ENCODE measurements at places on chromosomes 4 and X. TPM values are rescaled to one million over a fixed set of nuclear protein-coding genes. Genes with fewer than 3 reads are reported as not detected.

GAGE12H gene
- total RNA-seq: 25.4 TPM

PSAPL1 gene
- total RNA-seq: not detected

SOWAHD gene
- total RNA-seq: not detected

ADH1A gene
- not detected for total RNA-seq

TMPRSS11F gene
- total RNA-seq: 0.18 TPM

POLN gene
- total RNA-seq: 0.85 TPM

SHROOM4 gene
- 3.0 TPM for total RNA-seq

MAGEB1 gene
- not detected for total RNA-seq

- DNase-seq: no peak
Observed at GRCh38 chr4:176760471-176760870, 32.3 kb downstream of the VEGFC start.

DNA sequence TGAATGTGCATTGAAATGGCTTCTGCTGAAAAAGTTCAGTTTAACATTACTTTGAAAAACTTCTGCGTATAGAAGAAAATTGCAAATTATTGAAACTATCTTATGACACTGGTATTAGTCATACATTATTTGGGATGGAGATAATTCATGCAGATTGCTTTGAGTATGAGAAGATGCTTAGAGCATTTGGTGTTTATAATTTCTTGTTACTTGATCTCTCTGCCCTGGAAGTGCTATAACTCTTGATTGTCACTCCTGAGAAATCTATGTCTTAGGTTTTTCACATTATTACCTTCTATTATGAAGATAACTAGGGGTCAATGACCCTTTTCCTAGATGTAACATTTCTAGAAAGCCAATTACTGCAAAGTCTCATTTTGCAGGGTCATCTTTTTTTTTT, 36.4 kb downstream of the TMEM131L start:
- no peak for DNase-seq

DNA sequence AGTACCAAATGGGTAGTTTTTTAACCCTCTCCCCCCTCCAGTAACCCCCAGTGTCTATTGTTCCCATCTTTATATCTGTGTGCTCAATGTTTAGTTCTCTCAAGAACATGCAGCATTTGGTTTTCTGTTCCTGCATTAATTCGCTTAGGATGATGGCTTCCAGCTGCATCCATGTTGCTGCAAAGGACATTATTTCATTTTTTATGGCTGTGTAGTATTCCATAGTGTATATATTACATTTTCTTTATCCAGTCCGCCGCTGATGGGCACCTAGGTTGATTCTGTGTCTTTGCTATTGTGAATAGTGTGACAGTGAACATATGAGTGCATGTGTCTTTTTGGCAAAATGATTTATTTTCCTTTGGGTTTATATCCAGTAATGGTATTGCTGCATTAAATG, 31.9 kb upstream of the CLTRN start:
- no peak for DNase-seq

GRCh38 chrX:98141466-98141865, 1257.8 kb downstream of the RPA4 start:
- no peak for DNase-seq

DNA sequence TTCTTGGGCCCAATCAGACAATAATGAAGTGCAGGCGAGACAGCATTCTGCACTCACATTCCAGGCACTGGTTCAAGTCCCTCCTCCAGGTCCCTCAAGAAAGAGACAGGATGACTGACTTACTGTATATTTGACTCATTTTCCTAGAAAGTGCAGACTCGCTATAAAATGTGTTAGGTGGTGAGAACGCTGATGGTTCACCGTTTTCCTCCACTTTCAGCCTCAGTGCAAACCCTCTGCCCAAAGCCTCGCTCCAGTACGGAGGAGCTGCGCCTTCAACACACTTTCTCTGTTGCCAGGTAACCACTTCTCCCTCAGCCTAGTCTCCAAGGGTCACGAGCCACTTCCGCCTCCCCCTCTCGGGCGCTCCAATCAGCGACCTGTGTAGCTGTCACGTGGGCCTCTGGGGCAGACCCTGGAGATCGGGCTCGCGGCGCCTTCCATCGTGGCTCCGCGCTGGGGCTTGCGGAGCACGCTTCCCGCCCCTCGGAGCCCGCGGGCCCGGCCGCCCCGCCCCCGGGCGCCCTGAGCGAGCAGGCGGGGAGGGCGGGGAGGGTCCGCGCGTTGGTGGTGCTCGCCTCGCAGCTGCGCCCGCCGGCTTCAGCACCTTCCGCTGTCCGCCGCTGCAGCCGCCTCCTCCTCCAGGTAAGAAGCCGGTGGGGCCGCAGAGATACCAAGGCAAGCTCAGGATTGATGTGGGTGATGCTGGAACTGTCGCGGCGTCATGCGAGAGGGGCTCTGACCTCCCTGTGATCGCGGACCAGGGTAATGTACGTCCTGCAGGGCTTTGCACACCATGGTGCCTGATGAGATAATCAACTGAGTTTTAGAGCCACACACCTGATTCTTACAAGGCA, at the start of gene WDR17:
TSS of gene WDR17 (plus strand) at position 407 of the 857 bp plus-strand sequence. CDS start 45,740 bp downstream, outside the sequence.
- DNase-seq: peak; percentile 96

GRCh38 chr4:1405636-1406393, 427 bp downstream of the NKX1-1 start:
- no peak for DNase-seq

DNA sequence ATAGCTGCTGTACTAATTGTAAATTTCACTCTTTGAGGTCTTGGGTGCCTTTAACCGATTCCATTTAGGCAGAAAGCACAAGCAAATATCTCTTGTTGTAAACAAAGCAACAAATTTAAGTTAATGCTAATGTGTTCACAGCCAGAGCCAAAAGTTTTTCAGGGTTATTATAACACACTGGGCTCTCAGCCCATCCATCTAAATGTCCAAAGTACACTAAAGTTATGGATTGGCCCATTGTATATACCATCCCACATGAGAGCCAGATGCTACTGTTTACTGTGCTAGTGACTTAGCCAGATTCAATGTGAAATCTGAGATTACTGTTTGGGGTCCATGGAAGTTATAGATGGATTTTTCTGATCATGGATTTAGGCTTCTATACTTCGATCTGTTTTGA, 186.7 kb downstream of the LARP7 start:
- DNase-seq: peak; percentile 13

DNA sequence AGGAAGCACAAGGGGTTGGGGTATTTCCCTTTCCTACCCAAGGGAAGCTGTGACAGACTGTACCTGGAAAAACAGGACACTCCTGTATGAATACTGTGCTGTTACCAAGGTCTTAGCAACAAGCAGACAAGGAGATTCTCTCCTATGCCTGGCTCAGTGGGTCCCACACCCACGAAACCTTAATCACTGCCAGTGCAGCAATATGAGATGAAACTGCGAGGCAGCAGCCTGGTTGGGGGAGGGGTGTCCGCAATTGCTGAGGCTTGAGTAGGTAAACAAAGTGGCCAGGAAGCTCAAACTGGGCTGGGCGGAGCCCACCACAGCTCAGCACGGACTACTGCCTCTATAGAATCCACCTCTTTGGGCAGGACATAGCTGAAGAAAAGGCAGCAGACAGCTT, 197.7 kb downstream of the INPP4B start:
- no peak for DNase-seq

DNA sequence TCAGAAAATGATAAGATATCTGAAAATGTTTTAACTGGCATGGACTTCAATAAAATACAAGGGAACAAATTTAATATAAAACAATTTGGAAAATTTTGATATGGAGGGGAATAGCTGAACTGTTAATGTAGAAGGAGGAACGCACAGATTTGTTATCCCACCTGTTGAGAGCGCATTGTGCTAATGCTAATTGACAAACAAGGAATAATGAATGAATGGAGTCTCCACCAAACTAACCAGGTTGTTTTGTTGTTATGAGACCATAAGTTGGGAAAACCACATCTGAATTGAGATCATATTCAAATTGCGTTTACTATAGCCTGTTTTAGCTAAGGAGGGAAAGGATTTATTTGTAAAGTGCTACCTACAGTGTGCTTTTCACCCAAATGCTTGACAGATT, 195.6 kb downstream of the ADGRL3 start:
- no peak for DNase-seq

GRCh38 chr4:163748449-163748848, 254.0 kb downstream of the TMA16 start:
- no peak for DNase-seq

DNA sequence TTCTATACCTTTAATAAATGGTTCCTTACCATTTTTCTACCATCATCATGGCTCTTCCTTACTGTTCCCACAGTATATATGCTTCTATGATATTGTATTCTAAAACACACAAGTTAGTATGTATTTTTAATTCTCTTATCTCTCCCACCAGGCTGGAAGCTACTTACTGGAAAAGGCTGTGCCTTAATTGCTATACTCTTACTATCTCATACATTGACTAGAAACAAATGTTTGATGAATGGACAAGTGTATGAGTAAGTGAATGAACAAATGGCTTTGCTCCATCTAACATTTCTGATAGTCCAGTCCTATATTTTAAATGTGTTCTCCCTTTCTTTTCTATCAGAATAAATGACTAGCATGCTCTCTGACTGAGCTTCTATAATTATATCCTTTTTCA, 320.8 kb upstream of the RASGEF1B start:
- no peak for DNase-seq

DNA sequence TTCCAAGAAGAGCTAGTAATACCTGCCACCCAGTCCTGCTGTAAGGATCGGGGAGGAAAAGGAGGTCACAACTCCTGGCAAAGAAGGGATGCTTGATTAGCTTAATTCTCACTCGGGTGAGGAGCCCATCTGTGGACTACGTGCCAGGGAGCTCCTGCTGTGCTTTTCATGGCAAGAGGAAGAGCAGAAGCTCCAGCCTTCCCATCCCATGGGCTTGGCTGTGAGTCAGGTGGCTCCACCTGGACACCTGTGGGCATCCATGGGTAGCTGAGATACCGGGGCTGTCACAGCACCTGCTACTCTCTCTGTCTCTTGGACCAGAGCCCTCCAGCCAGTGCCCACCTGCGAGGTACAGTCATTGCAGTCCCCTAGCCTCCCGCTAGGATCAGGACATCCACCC, 18.0 kb downstream of the CLNK start:
- peak; percentile 4 for DNase-seq

DNA sequence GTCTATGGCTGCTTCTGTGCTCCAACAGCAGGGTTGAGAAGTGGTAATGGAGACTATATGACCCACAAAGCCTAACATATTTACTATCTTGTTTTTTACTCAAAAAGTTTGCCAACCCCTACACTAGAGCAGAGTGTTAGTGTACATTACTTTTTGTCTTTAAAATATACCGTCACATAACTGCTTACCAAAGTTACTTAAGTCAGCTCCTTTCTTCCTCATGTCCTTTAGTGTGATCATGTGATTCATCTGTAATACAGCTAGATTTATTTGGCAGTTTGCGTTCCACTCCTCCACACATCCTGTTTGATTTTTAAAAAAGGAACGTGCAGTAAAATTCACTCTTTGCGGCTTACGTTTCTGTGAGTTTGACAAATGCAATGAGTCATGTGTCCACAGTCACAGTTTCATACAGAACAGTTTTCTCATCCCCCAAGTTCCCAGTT, 162.4 kb upstream of the GPRIN3 start:
- peak; percentile 79 for DNase-seq

DNA sequence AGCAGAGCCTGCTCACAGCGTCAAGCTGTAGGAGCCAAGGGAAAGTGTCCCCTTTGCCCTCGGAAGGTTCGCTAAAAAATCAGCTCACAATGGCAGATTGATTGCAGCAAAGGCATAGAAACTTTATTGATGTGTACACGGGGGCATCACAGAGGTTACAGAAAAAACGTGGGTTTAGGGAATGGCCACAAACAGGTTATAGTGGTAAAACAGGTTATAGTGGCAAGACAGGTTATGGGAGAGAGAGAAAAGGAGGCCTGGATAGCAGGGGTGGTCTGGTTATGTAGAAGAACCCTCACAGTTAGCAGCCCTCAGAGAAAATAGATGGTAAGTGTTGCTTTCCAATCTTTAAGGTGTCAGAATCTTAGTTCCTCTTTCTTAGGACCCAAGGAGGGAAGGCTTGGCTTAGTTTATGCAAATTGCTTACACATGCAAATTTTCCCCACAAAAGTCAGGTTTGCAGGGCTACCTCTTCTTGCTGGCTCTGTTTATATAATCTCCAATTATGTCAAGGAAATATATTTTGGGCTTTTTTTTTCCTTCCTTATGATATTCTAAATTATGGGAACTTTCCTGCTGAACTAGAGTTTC, 113.7 kb downstream of the BMP15 start:
- no peak for DNase-seq

DNA sequence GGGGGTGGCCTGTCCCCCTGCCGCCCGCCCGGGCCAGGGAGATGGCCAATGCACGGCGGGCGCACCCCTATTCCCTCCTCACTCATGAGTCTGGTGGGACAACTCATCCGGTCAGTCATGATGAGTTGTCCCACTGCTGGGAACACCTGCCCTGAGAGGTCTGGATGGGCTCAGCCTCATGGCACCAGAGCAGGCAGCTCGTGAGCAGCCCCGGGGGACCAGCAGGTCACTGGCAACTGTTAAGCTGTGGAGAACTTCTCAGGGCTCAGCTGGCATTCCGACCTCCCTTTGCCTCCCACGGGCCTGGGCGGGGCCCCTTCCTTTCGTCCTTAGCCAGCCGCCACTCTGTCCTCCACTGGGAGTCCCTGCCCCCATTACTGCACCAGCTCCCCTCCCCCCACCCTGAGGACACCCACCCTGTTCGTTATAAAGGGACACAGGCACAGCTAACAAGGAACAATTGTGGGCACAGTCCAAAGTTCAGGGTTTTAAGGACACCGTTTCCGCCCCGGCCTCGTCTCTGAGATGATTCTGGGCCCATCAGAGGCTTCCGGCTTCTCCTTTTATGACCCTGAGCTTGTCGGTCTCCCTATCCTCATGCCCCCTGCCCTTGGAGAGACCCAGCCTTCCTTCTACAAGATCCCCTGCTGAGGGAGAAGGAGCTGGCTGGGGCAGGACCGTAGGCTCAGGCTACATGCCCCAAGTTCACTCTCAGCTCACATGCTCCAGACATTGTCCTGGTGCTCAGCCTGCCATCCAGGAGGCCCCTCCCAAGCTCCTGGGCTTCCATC, 14.6 kb upstream of the KIAA0232 start:
- no peak for DNase-seq

DNA sequence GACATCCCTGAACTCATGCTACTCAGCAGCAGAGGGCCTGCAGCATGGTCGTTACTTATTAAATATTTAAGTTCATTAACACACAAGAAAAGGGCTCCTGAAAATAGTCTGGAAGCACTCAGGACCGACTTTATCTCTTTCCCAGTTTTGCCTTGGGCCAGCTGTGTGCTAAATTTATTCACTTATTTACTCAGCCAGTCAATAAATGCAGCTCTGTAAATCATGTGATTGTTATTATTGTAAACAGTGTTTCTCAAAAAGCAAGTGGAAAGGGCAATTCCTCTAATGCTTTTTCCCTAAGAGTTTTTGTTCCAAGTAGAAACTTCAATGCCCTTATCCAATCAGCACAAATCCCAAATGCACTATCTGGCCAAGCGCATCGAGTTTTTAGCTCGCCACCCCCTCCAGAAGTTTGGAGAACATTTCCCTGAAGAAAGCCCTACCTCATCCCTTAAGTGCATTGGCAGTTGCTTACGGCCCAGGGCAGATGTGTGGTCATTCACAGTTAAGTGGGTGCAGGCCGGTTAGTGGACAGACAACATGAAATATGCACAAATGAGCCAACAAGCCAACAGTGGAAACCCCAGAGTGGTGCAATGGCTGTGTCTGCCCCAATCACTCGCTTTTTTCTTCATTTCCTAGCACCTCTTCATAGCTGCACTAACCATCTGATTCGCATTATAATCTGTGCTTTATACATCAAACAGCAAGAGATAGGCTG, 125.8 kb downstream of the SMIM20 start:
- no peak for DNase-seq

- DNase-seq: no peak
Observed at GRCh38 chr4:140790171-140790570, 34.0 kb upstream of the TBC1D9 start.
